ENCODE measurements at places on chromosomes 2 and 18.

GRCh38 chr2:208000701-208001395 is 24.5 kb downstream of the PLEKHM3 start:
- DNase-seq: no peak

DNA sequence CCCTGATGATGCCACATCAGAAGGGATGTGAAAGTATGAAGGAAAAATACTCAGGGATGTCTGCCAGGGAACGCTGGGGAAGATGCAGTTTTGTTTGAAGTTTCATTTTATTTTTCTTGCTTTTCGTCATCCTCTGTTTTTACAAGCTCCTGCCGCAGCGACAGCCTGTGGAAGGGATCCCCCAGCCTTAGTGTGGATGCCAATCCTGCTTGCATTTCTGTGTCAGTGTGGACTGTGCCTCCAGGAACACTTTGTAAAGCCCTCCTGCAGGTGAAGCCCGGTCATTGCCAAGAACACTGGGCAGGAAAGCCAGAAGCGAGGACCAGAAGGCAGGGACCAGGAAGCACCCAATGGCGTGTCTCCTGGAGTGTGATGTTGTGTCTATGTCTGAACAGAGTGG is 234.3 kb downstream of the SEPTIN10 start:
- DNase-seq: no peak

- no peak for DNase-seq
Measured at GRCh38 chr2:39311469-39311868, 67.7 kb upstream of the CDKL4 start.

DNA sequence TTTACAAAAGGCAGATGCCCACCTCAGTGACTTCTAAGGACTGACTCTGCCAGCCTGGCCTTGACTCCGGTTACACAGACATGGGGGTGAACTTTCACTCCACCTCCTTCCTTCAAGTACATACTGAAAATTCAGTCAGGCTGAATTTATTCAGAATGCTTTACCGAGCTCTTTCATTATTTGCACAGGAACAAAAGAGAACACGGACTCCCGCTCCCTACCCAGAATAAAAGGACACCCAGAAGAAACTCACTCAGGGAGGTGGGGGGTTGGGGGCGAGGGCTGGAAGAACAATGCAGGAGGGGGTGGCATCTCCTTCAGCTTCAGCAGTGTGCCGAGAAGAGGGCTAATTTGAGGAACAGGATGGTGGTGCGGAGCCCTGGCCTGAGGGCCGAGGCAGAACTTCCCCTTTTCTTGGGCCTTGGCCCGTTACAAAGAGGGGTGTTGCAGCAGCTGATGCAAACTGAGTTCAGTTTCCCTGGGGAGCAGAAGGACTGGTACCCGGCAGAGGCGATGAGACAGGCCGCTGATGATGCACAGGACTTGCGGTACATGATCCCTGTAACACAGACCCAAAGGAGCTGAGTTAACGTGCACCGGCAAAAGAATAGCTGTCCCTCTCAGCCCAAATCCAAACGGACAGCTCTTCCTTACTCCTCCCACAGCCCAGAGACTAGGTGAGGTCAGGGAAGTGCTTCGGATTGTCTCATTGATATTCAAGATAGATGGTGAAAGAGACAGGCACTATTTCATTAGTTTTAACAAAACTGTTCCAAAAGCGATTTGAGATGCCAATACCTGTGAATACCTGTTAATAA is 24.1 kb downstream of the LYPD1 start:
- DNase-seq: no peak

- DNase-seq: no peak
Measured at GRCh38 chr2:112065966-112066365, 10.9 kb downstream of the TMEM87B start.

GRCh38 chr2:236045251-236046235 is 122.6 kb downstream of the GBX2 start:
- DNase-seq: no peak

DNA sequence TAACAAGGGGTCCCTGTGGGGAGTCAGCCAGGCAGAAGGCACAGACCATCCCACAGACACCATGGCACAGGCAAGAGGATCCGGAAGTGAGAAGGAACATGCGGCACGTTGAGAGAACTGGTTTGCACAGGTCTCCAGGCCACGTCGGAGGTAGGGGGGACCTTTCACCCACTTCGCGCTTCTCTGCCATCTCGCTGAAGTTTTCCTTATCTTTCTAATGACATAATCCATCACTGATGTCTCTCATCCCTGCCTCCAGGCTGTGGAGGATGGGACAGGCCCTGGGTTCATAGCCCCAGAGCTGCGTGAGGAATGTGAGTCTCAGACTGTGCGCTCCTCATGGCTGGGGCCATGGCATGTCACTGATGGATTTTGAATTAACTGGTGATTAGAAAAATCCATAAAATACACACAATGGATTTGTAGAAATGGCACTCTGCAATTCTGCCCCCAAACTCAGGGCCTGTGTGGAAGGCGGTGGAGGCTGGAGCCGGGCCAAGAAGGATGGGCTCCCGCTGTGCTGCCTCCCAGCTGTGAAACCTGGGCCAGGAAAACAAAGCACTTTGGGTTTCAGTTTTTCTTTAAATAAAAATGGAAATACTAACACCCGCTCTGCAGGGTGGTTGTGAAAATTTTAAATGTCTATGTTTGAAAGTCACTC is 113.3 kb upstream of the ALKAL2 start:
- DNase-seq: peak; percentile 61

GRCh38 chr18:51169731-51170130 is 27.8 kb downstream of the MEX3C start:
- no peak for DNase-seq

DNA sequence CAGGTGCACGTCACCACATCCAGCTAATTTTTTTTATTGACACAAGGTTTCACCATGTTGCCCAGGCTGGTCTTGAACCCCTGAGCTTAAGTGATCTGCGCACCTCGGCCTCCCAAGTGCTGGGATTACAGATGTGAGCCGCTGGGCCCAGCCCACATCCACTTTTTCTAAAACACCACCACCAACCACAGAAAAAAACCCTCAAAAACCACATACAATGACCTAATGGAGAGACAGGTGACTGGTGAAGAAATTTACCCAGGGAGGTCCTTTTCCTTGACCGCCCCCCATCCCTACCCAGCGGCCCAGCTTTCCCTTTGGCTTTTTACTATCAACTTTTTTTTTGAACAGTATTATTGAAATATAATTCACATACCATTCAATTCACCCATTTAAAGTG is 47.9 kb downstream of the CACNB4 start:
- DNase-seq: no peak

Measured in spinal cord (tissue), 10 donors.